A549 treated with GW870086 at 1 μM for 4 hours (cell line): ENCODE measurements at places on chromosomes 7 and 10. TPM values are rescaled to one million over a fixed set of nuclear protein-coding genes. Genes with fewer than 3 reads are reported as not detected.

Gene CDC14C
- 0.05 TPM in 1 of 5 replicates, not detected in the others for total RNA-seq

Gene ATAD1
- 35.9 to 44.6 TPM (median 44.2 TPM) in 5 replicates for total RNA-seq

Gene ABCB1
- total RNA-seq: 0.12 to 0.22 TPM (median 0.13 TPM) in 3 of 5 replicates, not detected in the others

Gene CFAP69
- total RNA-seq: 1.8 to 3.3 TPM (median 1.9 TPM) in 5 replicates

Gene CRTAC1
- total RNA-seq: 0.74 to 2.0 TPM (median 1.3 TPM) in 5 replicates

Gene FAM13C
- total RNA-seq: 0.05 to 0.29 TPM (median 0.11 TPM) in 3 of 5 replicates, not detected in the others

Gene WASHC2C
- 16.9 to 22.5 TPM (median 20.1 TPM) in 5 replicates for total RNA-seq

Gene COL26A1
- 0.36 to 0.83 TPM (median 0.60 TPM) in 5 replicates for total RNA-seq

Gene ZFAND2A
- 55.8 to 60.9 TPM (median 59.6 TPM) in 5 replicates for total RNA-seq

Gene KLF14
- 0.09 TPM in 1 of 5 replicates, not detected in the others for total RNA-seq

Gene VWA2
- 0.05 TPM in 1 of 5 replicates, not detected in the others for total RNA-seq

Gene DNAJC12
- 59.2 to 73.8 TPM (median 66.7 TPM) in 5 replicates for total RNA-seq

Gene GDF2
- total RNA-seq: not detected in 5 replicates

Gene COL13A1
- total RNA-seq: 0.23 to 0.65 TPM (median 0.36 TPM) in 3 of 5 replicates, not detected in the others

Gene IFT22
- 49.9 to 56.8 TPM (median 53.6 TPM) in 5 replicates for total RNA-seq

Gene PODXL
- total RNA-seq: 26.2 to 41.4 TPM (median 35.9 TPM) in 5 replicates

Gene AKR1C4
- total RNA-seq: 0.10 to 0.32 TPM (median 0.24 TPM) in 5 replicates

Gene ZNF862
- 1.7 to 3.9 TPM (median 2.1 TPM) in 5 replicates for total RNA-seq

Gene PRPS1L1
- total RNA-seq: not detected in 5 replicates

Gene CDH23
- total RNA-seq: 1.9 to 3.4 TPM (median 2.1 TPM) in 5 replicates

Gene DNAJC9
- 48.2 to 51.8 TPM (median 51.1 TPM) in 5 replicates for total RNA-seq

Gene PRTFDC1
- 16.5 to 18.4 TPM (median 17.0 TPM) in 5 replicates for total RNA-seq

Gene GPC2
- total RNA-seq: 0.32 to 1.5 TPM (median 0.84 TPM) in 5 replicates

Gene DPP6
- total RNA-seq: 0.26 TPM in 1 of 5 replicates, not detected in the others

Gene TMEM225B
- 0.91 to 1.6 TPM (median 1.0 TPM) in 5 replicates for total RNA-seq

Gene GIMAP2
- 0.08 TPM in 1 of 5 replicates, not detected in the others for total RNA-seq

Gene ADAM12
- 3.1 to 5.3 TPM (median 4.1 TPM) in 5 replicates for total RNA-seq

Gene NPTX2
- total RNA-seq: 0.10 to 0.27 TPM (median 0.13 TPM) in 5 replicates

Gene ACSM6
- not detected in 5 replicates for total RNA-seq
